Hematopoietic multipotent progenitor cell treated with erythropoietin and hydrocortisone succinate and interleukin-3 and kit ligand, for 8 days (in vitro differentiated cells): ENCODE measurements at places on chromosomes 1 and 21.

DNA sequence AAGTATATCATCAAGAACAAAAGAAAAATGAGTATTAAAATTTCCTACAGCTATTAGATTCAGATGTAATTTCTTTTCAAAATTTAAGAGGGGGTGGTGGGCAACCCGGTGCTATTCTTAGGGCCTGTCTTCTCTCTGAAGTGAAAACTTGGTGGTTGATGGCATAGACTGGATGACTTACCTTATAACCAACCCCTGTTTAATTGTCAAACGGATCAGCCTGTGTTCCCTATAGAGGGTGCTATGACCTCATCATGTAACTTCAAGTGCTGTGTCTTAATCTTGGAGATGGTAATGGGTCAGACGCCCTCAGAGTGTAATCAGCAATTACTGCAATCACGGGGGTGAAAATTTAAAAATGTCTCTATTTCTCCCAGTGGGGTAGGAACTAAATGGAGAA is 176.2 kb downstream of the PCP4 start:
- DNase-seq, result no peak

DNA sequence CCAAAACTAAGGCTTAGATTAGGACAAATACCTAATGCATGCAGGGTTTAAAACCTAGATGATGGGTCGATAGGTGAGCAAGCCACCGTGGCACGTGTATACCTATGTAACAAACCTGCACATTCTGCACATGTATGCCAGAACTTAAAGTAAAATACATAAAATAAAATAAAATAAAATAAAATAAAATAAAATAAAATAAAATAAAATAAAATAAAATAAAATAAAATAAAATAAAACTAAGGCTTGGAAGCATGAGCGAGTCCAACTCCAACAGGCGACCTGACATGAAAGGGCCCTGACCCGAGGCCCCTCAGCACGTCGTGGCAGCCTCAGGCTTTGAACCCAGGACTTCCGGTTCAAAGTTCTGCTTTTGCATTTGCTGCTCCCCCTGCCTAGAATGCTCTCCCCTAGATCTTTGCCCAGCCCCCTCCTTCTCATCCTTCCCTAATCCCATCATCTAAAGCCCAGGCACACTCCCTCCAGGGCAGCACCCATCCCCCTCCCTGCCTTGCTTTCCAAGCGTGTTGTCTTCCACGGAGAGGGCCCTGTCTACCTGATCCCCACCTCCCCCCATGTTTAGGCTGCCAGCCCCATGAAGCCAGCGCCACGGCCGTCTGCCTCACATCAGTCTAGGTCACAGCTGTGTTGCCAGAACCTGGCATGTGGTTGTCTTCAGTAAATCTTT is 64.3 kb downstream of the TAS1R2 start:
- no peak for DNase-seq

DNA sequence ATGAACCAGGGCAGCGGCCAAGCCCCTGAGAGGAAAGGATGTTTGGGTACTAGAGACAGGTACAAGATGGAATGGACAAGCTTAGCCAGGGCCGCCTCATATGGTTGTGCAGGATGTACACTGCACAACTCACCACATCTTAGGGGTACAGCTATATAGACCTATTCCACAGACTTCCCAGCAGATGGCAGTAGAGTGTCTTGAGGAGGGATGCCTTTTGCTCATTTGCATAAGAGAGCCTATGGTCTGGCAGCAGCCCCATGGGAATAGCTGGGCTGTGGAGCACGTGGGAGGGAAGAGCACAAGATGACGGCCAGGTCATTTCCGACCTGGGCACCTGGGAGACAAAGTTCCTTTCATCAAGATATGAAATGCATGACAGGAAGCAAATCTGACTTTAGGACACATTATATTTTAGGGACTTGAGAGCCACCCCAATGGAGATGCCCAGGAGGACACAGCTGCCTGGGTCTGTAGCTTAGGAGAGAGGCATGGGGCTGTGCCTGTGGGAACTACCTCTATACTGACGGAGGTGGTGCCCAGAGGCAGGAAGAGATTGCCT is 215.5 kb downstream of the KCNJ6 start:
- DNase-seq, result peak; percentile 77

- no peak for DNase-seq
Observed at GRCh38 chr1:76203127-76203526, 128.6 kb downstream of the ST6GALNAC3 start.

GRCh38 chr1:23634840-23635651 is 56.6 kb upstream of the RPL11 start:
- DNase-seq, result peak; percentile 52

DNA sequence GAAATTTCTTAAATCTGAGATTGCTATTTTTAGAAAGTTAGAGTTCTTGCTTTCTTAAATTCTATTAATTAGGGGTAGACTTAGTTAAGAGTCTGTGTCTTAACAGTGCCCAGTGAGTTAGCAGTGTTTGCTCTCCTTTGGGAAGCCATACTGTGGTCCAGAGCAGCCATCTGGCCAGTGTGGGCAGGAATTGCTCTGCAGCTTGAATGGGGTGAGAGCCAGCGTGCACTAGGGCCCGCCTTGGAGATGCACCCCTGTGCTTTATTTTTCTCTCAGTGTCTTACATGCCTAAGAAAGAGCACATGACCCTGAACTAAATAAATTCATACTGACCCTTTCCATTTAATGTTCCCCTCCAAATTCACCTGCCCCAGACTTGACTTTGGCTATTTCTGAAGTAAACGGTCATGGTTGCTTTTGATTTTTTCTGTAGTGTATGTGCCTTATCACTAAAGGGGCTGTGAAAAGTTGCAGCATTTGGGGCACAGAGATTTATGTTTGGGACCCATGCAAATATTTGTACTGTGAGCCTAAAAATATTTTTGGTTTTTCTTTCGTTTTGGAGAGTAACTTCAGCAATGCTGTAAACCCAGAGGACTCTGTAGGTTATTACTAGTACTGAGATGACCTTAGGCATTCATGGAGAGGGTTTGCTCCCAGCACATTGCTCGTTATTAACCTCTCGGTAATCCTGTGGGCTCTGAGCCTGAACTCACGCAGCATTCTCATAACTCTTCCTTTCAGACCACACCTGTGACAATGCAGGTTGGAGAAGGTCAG is 21.3 kb upstream of the KCNQ4 start:
- DNase-seq, result no peak

DNA sequence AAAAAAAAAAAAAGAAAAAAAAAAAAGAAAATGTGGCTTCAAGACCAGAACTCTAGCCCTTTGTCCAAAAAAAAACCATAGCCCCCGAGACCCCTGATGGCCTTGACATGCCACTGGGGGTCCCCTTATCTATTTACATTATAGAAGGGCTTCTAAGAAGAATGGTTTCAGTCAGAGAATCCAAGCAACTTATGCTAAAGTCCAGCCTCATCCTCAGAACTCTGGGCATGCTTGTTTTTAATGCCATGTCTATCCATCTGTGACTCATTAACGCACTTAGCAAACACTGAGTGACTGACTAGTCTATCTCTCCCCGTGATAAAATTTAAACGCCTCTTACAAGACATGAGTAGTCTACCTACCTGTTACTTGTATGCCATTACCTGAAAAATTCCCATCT is 29.3 kb downstream of the ERG start:
- no peak for DNase-seq

DNA sequence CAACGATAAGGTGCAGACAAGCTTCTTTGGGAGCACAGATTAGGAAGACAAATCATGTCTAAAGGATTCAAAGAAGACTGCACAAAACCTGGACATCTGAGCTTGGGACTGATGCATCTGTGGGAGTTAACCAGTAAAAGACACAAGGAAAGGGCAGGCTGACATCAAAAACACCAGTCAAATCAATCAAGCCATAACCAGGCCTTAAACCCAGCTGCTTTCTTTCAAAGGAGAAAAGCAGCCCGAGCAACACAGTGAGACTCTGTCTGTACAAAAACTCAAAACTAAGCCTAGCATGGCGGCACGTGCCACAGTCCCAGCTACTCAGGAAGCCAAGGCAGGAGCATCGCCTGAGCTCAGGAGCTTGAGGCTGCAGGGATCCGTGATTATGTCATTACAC is 411.6 kb downstream of the SMYD3 start:
- no peak for DNase-seq

GRCh38 chr1:18716785-18717678 is 86.4 kb downstream of the PAX7 start:
- DNase-seq, result no peak

DNA sequence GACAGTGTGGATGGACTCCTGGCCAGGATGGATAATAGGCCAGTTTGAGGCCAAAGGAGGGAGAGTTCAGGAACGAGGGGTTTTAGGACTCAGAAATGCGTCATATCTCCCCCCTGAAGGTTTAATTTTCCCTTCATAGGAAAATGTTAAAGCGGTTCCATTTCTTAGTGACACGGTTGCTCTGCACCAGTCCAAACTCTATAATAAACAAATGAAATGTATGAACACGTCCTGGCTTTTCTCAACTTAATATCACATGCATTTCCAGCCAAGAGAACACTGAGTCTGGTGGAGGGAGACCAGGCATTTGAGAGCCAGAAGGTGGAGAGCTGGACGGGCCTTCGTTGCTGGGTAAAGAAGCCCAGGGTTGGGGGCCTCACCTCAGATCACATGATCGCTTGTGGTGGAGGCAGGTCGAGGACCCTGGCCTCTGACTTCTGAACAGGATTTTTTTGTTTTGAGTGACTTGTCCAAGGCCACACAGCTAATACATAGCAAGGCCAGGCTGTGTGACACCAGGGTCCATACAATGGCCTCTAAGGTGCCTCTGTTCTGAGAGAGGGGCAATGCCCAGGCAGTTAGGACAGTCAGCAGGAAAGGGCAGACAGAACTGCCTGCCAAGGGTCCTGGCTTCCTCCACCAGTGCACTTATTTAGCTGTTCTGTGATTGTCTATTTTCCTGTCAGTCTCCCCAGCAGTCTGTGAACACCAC is 11.4 kb downstream of the SLC1A7 start:
- DNase-seq, result no peak

- DNase-seq, result no peak
Observed at GRCh38 chr1:236002572-236002971, 62.3 kb downstream of the NID1 start.

DNA sequence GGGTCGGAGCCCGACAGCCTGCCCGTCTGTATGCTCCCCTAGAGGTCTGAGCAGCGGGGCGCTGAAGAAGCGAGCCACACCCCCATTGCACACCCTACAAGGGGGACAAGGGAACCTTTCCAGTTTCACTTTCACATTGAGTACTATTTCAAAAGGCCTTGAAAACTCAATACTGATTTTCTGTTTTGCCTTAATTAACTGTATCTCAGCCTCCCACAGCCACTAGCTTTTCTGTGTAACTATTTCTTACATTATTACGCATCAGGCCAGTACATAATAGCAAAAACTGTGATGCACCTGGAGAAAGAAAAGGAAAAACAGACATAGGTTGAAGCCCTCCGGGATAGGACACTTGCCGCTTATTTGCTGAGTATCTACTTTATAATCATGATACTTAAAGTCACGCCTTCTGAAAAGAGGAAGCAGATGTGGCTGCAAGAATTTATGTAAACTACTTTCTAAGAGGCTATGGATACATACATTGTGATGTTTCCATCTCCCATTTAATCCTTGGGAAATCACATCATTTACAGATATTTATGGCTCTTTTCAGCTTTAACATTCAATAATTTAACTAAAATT is 1719.5 kb downstream of the MRPL39 start:
- DNase-seq, result peak; percentile 12

GRCh38 chr1:7518411-7518810 is 252.7 kb upstream of the VAMP3 start:
- DNase-seq, result no peak
